ENCODE measurements at places on chromosomes 3 and 15. TPM values are rescaled to one million over a fixed set of nuclear protein-coding genes. Genes with fewer than 3 reads are reported as not detected.

Gene OXTR
- 0.74 TPM for total RNA-seq

Gene RETNLB
- not detected for total RNA-seq

Gene ARGFX
- total RNA-seq, result not detected

Gene CGGBP1
- total RNA-seq, result 101 TPM

Gene PCLAF
- 0.74 TPM for total RNA-seq

Gene CCR3
- not detected for total RNA-seq

Gene PLA2G4D
- not detected for total RNA-seq

Gene HACD3
- 98.1 TPM for total RNA-seq

Gene GRAMD2A
- 0.49 TPM for total RNA-seq

Gene PEX5L
- 47.5 TPM for total RNA-seq

Gene GOLGA8Q
- 0.25 TPM for total RNA-seq

Gene CFAP100
- 2.5 TPM for total RNA-seq

Gene CNTN4
- 70.6 TPM for total RNA-seq

Gene CPLX3
- 0.49 TPM for total RNA-seq

Gene PIGZ
- total RNA-seq, result 3.4 TPM

Gene DUOXA2
- total RNA-seq, result not detected

Gene KLHL6
- total RNA-seq, result 0.49 TPM

Gene PDZRN3
- 28.0 TPM for total RNA-seq

Gene ARIH1
- total RNA-seq, result 35.2 TPM

Gene TRPC1
- 102 TPM for total RNA-seq

Gene LMAN1L
- total RNA-seq, result not detected

Gene VIPR1
- total RNA-seq, result under 0.01 TPM

Gene CADPS
- total RNA-seq, result 202 TPM

Gene LRRC58
- total RNA-seq, result 25.1 TPM

Gene CHRFAM7A
- 2.7 TPM for total RNA-seq

Gene TNFSF10
- 2.7 TPM for total RNA-seq

Gene REC114
- total RNA-seq, result not detected

Gene SCAMP2
- total RNA-seq, result 4.4 TPM

Gene PCSK6
- 11.8 TPM for total RNA-seq
